ENCODE measurements at places on chromosomes 2 and 18.
A peak's percentile ranks its signal among the peaks of the same experiment; 100 is the strongest.

- no peak for DNase-seq
Measured at GRCh38 chr2:27509326-27509725, 12.7 kb downstream of the GCKR start.

GRCh38 chr2:25082002-25082622 is 40.2 kb downstream of the EFR3B start:
- DNase-seq = no peak

DNA sequence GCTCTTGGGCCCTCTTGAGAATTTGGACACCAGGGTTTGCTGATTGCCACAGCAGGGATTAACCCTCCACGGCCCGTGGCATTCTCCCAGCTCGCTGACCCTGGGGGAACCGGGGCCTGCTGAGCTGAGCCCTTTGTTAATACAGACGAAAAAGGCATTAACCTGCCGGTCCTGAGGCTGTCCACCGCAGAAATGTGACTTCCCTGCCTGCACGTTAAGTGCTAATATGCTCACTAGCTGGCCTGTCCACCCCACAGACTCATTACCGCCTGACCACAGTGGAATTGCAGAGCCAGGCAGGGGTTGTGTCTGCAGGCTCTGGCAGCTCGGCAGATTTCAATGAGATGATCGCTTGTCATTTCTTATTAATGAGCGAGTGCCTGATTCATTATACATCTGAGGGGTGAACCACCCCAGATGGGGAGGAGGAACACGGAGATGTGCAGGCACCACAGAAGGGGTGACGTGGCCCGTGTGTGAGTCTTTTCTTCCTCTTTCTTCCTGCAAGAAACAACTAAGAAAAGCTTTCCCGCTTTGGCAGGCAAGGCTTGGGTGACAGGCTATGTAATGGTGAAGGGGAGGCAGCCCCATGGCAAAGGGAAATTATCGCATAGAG is 126.0 kb downstream of the GLI2 start:
- no peak for DNase-seq

DNA sequence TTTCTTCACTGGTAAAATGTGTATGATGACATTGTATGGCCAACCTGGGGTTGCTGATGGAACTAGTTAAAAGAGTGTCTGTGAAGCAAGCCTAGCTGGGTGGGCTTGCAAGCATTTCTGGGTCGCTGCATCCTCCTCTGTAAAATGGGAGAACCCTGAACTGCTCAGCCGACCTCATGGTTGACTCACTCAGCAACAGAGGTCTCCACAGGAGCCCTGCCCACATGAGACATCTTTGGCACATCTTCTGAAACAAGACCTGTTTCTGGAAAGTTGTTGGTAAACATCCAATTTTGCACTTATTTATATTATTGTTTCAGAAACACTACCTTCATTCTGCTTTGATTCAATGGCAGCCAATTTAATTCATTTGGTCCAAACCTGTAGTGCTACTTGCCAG is 52.6 kb downstream of the BCL11A start:
- DNase-seq = no peak

DNA sequence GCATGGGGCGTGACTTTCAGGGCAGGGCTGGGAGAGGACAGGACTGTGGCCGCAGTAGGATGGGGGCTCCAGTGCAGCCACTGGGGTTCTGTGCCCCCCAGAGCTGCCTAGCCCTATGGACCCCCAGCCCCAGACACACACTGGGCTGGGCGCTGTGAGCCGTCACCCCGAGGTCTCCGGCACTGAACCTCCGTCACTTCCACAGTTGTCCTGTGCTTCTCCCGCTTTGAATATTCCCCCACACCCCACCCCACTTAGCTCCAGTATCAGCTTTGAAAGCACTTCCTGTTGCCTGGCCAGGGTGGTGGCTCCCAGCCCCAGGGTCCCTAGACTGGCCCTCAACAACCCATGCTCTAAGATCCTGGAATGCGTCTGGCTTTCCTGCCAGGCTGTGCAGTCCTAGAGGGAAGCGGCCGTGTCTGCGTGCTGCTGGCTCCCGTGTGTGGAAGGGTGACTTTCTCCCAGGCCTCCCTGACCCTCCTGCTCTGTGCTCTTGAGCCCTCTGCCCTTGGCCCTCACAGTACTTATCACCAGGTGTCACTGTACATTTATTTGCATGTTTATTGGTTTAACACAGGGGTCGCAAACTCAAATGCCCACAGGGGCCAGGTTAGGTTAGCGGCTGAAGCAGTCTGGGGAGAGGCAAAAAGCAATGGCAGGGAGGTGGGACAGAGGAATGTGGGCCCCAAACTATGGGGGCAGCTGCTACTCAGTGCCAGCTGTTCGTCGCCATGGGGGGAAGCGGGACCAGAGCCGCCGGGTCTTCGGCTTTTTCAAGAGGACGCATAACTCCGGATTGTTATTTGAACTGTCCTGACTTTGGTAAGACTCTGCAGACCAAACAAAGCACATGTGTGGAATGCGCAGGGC is 9.9 kb downstream of the OBSL1 start:
- DNase-seq = peak; percentile 51

- no peak for DNase-seq
Measured at GRCh38 chr2:74938264-74938663, 20.2 kb upstream of the POLE4 start.

- DNase-seq = peak; percentile 74
Measured at GRCh38 chr18:45621061-45621511, 5.8 kb downstream of the SLC14A2 start.

- DNase-seq = peak; percentile 18
Measured at GRCh38 chr2:129253461-129253812, 726.0 kb upstream of the RAB6C start.

DNA sequence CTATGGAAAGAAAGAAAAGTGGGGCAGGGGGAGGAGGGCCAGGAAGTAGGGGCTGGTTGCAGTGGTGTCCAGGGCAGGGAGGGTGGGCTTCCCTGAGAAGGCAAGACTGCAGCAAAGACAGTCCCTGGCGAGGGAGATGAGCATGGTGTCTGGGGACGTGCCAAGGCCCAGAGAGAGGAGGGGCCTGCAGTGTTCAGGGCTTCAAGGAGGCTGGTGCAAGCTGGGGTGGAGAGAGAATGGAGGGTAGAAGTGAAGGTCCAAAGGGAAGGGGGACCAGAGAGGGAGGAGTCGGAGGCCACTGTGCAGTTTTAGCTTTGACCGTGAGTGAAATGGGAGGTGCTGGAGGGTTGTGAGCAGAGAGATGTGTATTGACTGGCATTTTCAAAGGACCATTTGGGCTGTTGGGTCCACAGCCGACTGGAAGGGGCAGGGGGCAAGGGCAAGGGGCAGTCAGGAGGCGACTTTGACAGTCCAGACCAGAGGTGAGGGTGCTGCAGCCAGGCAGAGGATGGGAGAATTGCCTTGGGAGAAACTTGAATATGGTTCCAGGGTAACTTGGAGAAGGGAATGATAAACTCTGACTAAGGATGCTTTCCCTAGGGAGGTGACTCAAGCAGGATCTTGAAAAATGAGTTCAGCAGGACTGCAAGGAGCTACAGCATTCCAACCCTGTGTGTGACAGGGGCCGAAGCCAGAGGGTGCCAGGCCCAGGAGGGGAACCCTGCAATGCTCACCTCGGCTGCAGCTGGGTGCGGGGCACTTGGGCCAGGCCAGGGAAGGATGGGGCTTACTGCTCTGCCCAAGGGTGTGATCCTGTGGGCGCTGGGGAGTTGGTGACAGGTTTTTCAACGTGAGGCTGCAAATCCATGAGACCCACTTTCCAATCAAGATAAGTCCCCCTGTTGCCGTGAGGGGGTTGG is 177.1 kb upstream of the HAAO start:
- DNase-seq = no peak

DNA sequence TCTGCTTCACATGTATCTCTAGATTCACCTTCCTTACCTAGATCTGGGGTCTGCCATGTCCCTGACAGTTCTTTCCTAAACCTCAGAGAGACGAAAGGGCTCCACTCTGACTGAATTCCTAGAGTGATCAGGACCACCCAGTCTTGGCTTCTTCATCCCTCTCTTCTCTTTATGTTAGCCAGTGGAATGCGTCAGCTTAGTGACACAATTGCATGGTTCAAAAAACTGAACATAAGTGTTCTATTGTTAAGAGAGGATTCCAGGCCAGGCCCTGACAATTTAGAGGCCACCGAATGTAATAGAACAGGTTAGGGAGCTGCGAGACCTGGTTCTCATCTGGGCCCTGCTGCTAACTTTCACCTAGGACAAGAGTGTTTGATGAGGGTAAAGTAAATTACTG is 10.0 kb downstream of the PRELID3A start:
- DNase-seq = no peak

- peak; percentile 87 for DNase-seq
Measured at GRCh38 chr18:12420821-12421421, 13.2 kb downstream of the PRELID3A start.

GRCh38 chr18:79413025-79413424 is 17.3 kb downstream of the NFATC1 start:
- no peak for DNase-seq

DNA sequence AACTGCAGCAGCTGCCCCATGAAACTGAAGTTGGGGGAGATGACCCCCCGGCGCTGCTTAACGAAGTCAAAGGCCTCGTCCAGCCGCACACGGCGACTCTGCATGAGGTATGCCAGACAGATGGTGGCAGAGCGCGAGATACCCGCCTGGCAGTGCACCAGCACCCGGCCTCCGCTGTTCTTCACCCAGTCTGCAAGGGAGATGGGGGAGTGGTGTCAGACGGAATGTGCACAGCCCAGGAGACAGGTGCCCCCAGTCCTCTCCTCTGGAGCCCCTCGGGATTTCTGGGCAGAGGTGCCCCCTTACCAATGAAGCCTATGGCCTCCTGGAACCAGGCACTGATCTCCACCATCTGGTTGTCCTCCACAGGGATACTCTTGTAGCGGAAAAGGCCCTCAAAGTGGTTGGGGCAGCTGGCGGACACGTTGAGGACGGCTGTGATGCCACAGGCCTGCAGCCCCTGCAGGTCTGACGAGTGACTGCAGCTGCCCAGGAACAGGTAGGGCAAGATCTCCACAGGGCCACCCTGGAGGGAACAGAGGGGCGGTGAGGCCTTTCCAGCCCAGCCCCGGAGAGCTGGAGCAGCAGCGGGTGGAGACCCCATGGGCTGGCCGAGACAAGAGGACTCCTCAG is 1.3 kb downstream of the DUSP2 start:
- DNase-seq = no peak
